ENCODE measurements at places on chromosomes 4 and X. TPM values are rescaled to one million over a fixed set of nuclear protein-coding genes. Genes with fewer than 3 reads are reported as not detected.

DNA sequence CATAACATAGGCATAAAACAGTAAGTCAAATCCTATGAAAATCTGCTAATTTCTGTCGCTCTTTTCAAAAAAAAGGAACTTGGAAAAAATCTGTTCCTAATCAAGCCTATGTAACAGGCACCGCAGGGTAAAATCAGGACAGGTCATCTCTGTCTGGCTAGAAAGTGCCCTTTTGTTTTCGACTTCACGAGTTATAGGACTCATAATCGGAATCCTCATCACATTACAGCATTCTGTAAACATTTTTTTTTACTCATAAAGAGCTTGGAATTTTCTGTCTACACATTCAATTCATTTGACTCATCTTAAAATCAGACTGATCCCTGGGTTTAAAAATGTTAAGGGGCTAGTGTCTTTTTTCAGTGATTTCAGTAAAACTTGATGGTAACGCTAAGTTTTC, 181.7 kb upstream of the TBC1D9 start:
- no peak overlapping the region for H3K27ac ChIP-seq
- H3K4me3 ChIP-seq: no peak overlapping the region
- no peaks in the 10 kb centered on the region for H3K36me3 ChIP-seq
- no peak for DNase-seq

DNA sequence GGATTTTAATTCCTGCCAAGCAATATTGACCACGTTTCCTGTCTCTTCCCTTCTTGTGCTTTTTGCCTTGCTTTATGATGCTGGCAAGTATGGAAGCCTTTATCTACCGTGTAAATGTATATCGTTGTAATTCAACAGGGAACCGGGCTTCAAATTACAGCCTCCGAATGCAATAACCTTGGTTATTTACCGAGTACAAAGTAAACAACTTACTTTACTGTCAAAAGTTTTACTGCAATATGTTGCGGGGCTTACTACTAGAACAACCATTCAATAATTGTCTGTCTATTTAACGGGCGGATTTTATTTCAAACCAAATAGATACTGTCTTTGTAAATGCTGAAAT, 73.1 kb downstream of the PALLD start:
- no peak for DNase-seq
- H3K4me1 ChIP-seq: no peaks in the 10 kb centered on the region
- H3K4me3 ChIP-seq: no peak overlapping the region
- H3K27ac ChIP-seq: no peak overlapping the region
- H3K36me3 ChIP-seq: no peaks in the 10 kb centered on the region

ARHGAP24 gene
- total RNA-seq: 0.37 TPM

PRSS12 gene
- total RNA-seq: 5.4 TPM

GRCh38 chrX:8738588-8739189, 6.8 kb upstream of the ANOS1 start:
- H3K4me3 ChIP-seq: no peak overlapping the region
- no peak for DNase-seq
- H3K27me3 ChIP-seq: no peaks in the 10 kb centered on the region
- peaks cover 2% of the 10 kb centered on the region for H3K4me1 ChIP-seq
- H3K36me3 ChIP-seq: no peaks in the 10 kb centered on the region

SPP1 gene
- 13.2 TPM for total RNA-seq

GRCh38 chr4:110135523-110135922, 62.9 kb downstream of the ELOVL6 start:
- H3K27me3 ChIP-seq: no peaks in the 10 kb centered on the region
- DNase-seq: no peak
- H3K4me3 ChIP-seq: no peak overlapping the region
- H3K27ac ChIP-seq: no peak overlapping the region
- H3K36me3 ChIP-seq: peaks cover 4% of the 10 kb centered on the region
- no peaks in the 10 kb centered on the region for H3K4me1 ChIP-seq

DNA sequence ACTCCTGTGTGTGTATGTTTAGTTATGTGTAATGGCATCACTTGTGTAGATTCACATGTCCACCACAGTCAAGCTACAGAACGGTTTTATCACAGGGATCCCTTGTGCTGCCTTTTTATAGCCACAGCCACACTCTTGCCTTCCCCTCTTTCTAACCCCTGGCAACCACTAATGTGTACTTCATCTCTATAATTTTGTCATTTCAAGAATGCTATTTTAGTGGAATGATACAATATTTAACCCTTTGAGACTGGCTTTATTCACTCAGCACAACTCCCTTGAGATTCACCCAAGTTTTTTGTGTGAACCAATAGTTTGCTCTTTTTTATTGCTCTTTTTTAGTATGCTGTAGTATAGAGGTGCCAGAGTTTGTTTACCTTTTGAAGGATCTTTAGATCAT, 112.1 kb downstream of the CDKL5 start:
- H3K27me3 ChIP-seq: no peaks in the 10 kb centered on the region
- H3K36me3 ChIP-seq: 0 out of 2 replicates have a peak, but pooled peaks cover 4% of the 10 kb centered on the region
- H3K4me3 ChIP-seq: no peak overlapping the region
- no peaks in the 10 kb centered on the region for H3K4me1 ChIP-seq
- no peak overlapping the region for H3K27ac ChIP-seq

DNA sequence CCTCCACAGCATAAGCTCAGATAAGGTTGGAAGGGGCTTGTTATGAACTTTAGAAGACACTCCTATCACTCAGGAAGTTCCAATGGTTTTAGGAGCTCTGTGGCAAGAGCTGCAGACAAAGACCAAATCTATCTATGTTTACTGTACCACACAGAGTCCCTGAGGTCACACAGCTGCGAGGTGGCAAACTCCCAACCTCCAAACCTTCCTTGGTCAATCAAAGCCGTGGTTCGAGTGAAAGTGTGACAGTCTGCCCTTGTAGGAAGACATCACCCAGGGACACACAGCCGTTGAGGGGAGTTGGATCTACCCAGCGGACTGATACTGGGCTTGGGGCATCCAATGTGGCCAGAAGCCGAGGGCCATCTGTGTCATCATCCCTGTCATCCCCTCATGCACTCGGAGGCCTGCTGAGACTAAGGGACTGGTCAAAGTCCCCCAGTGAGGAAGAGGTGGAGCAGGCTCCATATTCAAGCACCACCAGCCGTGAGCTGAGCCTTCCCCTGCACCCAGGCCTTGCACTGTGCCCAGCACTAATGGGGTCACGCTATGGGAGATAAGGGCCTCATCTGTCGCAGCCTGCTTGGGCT, 26.8 kb downstream of the MAN2B2 start:
- H3K36me3 ChIP-seq: peaks cover 7% of the 10 kb centered on the region
- H3K4me1 ChIP-seq: no peaks in the 10 kb centered on the region
- H3K4me3 ChIP-seq: no peak overlapping the region
- DNase-seq: no peak

DNA sequence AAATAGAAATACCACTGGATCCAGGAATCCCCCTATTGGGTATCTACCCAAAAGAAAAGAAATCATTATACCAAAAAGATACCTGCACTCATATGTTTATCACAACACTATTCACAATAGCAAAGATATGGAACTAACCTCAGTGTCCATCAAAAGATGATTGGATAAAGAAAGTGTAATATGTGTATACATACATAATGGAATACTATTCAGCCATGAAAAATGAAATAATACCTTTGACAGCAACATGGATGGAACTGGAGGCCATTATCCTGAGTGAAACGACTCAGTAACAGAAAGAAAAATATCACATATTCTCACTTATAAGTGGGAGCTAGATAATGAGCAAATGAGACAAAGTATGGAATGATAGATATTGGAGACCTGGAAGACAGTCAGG, 74.2 kb upstream of the TLR3 start:
- H3K27me3 ChIP-seq: no peaks in the 10 kb centered on the region
- no peak for DNase-seq

GRCh38 chrX:13778916-13779315, 38.0 kb downstream of the GPM6B start:
- H3K36me3 ChIP-seq: peaks cover 38% of the 10 kb centered on the region
- no peak overlapping the region for H3K4me3 ChIP-seq
- H3K27ac ChIP-seq: no peak overlapping the region
- no peak for DNase-seq

CASK gene
- 51.5 TPM for total RNA-seq

BRS3 gene
- total RNA-seq: not detected

FOXR2 gene
- not detected for total RNA-seq

GRCh38 chrX:14501327-14501726, 28.0 kb upstream of the GLRA2 start:
- H3K36me3 ChIP-seq: no peaks in the 10 kb centered on the region
- no peak for DNase-seq
- H3K4me1 ChIP-seq: no peaks in the 10 kb centered on the region

DNA sequence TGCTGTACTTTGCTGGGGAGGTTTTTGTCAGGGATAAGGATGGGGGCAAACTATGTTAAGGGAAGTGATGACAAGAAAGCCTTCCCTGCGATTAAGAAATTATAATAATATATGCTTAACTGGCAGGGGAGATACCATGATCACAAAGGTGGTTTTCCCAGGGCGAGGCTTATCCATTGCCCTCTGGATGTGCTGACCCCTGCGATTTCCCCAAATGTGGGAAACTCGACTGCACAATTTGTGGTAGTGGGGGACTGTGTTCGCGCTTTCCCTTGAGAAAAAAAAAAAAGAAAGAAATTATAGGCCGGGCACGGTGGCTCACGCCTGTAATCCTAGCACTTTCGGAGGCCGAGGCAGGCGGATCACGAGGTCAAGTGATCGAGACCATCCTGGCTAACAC, 24.5 kb downstream of the SLC25A43 start:
- peaks cover 13% of the 10 kb centered on the region for H3K36me3 ChIP-seq
- H3K27ac ChIP-seq: no peak overlapping the region
- no peaks in the 10 kb centered on the region for H3K4me1 ChIP-seq
- DNase-seq: no peak
- H3K27me3 ChIP-seq: no peaks in the 10 kb centered on the region

DNA sequence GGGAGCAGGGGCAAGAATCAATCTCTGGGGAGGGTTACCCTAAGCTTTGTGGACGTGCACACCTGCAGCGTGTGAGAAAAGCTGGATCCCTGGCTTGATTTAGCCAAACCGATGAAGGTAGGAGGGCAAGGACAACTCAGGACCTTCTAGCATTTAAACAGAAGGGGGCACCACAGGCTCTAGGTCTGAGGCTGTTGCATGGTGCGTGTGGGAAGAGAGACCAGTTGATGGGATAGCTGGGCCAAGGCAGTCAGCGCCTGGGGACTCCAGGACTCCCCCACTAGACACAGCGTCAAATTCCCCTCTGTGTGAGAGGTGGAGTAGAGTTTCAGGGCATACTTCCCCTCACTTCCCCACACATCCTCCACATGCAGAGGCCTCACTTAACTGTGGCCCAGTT, 4.3 kb downstream of the GABRQ start:
- H3K4me3 ChIP-seq: peak overlapping the region; percentile 25
- peak; percentile 61 for DNase-seq
- H3K4me1 ChIP-seq: peaks cover 2% of the 10 kb centered on the region
- peaks cover 6% of the 10 kb centered on the region for H3K36me3 ChIP-seq
- H3K27me3 ChIP-seq: peaks cover 2% of the 10 kb centered on the region

DNA sequence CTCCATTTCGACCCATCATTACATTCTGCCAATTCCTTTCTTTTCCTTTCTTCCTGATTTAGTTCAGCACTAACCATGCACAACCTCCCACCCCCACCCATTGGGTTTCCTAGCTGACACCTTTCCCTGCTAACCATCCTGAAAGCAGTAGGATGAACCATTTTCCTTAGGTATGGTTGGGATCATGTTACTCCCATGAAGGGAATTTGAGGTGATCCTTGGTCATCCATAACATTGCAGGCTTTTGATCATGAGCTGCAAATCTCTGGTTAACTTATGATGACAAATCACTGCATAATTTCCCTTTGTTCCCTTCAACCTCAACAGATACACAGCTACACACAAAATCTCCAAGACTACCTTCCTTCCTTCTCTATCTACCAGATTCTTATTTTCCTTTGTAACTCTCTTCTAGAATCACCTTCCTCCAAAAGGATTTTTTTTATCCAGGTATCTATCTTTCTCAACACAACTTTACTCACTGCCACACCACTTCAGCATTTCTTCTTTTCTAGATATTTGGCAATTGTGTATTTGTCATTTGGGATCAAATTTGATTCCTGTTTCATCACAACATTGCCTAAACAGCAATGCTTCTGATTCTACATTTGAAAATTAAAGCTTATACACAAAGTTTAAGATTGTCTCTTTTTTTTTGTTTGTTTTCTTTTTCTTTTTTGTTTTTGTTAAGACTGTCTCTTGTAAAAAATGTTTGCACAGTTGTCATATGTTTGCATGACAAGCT, 145.1 kb downstream of the RBM47 start:
- no peaks in the 10 kb centered on the region for H3K27me3 ChIP-seq
- no peak for DNase-seq
- no peak overlapping the region for H3K27ac ChIP-seq

NDST3 gene
- total RNA-seq: 0.70 TPM

- H3K36me3 ChIP-seq: no peaks in the 10 kb centered on the region
- no peaks in the 10 kb centered on the region for H3K27me3 ChIP-seq
- no peak overlapping the region for H3K4me3 ChIP-seq
- no peak for DNase-seq
- peaks cover 10% of the 10 kb centered on the region for H3K4me1 ChIP-seq
- no peak overlapping the region for H3K27ac ChIP-seq
These were observed 107.2 kb downstream of the ATP11C start for GRCh38 chrX:139825618-139826017.

Data from H9 (cell line).